ENCODE measurements at places on chromosomes 11 and 22.

DNA sequence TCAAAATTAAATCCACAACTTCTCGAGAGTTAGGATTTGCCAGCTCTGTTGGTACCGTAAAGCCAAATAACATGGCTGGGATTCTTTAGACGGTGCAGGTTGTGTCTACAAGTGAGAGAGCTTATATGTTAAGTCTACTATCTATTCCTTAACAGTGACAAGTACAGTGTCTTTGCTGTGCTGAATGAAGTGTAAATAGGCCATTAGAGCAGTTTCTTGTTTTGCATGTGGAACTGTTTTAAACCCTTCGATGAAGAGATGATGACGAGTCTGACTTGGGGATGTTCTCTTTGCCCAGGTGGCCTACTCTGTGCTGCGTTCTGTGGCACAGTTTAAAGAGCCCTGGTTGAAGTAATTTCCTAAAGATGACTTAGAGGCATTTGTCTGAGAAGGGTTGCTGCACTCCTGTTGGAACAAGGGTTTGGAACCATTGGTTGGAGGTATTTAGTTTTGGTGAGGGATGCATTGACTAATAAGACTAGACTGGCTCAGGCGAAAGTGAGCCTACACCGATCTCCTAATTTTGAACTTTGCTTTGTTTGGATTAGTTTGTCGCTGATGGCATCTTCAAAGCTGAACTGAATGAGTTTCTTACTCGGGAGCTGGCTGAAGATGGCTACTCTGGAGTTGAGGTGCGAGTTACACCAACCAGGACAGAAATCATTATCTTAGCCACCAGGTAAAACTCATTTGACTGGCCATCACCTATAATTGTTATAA is 988 bp downstream of the RPS3 start:
- DNase-seq: no peak

DNA sequence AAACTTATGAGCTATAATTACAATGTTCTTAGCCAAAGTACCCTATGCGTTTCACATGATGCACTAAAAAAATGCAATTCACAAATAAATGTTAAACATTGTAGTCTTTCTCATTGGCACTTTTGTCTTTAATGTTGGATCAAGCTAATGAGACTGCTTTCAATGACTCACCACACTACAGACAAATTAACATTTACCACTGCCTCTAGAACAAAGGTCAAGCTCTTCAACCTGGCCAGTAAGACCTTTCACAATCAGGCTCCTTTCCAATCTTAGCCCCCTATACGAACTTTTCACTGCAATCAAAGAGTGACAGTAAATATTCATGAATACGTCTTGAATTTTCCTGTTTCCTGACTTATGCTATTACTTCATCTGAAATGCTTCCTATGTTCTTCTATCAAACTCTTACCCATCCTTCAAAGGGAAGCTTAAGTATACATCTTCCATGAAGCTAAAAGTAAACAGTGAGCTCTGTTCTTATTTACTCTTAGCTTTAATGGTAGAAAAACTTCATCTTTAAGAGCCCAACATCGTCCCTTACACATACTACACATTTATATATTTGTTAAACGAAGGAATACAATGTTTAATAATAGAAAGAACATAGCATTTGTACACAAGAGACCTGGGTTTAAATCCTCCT is 326.6 kb upstream of the PITPNB start:
- no peak for DNase-seq

- DNase-seq: no peak
These were observed 97.1 kb downstream of the CEP164 start for GRCh38 chr11:117424781-117425180.

DNA sequence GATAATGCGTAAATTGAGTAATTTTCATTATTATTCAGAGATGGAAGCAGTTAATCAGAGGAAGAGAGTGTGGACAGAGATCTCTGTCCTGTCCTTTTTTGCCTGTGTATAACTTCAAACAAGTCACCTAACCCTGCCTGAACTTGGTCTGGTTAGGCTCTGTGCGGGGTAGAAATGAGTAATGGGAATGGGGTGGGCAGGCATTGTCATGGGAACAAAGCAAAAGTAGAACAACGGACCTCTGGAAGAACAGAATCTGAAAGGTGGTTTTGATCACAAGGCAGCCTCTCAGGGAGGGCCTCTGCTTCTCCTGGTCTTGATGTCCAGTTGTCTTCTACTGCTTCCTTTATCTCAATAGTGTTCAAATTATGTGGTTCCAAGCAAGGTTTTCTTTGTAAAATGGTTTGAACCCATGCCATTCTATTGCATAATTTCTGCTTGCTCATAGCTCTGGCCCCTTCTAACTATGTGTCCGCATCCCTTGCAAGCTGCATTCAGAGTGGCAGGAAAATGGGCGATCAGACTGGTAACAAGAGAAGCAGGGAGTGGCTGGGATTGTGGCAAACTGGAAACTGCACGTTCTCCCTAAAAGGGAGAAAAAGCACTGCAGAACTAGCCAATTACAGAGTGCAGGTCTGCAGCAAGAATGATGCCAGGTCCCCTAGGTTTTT is 76.1 kb downstream of the PRR5L start:
- no peak for DNase-seq

- DNase-seq: no peak
These were observed 106.4 kb downstream of the DSCAML1 start for GRCh38 chr11:117690484-117691217.

GRCh38 chr11:14327116-14327515 is 31.9 kb downstream of the RRAS2 start:
- DNase-seq: no peak

- DNase-seq: peak; percentile 47
These were observed 24.7 kb upstream of the SLC22A12 start for GRCh38 chr11:64566042-64566914.

DNA sequence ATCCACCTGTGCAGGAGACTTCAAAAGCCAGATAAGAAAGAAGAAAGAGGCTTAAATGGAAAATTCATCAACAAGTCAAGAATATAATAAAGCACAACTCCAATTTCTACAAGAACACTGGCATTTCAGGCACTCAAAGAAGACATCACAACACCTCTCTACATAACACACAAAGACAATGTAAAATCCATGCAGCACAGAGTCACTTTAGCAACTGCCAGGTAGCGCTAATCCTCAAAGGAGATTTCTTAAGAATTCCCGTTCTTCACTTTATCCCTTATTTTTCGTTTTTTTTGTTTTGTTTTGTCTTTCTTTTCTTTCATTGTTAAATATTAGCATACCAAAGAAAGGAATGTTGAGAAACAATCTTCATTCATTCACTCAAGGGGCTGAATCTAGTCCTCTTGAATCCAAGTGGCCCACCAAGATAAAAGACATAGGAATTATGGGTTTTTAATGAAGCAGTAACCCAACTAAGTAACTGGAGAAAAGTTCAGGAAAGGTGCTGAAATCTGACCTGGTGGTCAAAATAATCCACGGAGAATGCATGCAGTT is 95.0 kb downstream of the CADM1 start:
- no peak for DNase-seq

DNA sequence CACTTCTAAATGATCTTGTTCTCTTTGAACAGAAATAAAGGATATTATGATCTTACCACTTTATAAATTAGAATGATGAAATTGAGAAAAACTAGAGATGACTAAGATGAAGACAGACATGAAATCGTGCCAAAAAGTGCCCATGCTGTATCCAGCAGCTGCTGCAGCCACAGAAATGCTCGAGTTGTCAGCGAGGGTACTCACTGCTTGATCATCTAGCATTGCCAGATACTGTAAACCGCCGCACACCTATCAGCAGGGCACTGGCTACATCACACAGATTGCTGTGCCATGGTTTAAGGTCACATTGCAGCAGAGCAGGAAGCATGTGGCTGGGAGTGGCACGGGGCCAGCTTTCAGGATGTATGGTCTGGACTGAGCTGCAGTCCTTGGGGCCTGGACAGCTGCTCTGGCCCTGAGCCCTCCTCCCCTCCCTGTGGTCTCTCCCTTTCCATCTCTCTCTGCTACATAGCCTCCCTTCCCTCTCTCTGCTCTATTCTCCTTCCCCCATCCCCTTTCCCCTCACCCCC is 51.0 kb upstream of the SEPTIN5 start:
- peak; percentile 67 for DNase-seq

DNA sequence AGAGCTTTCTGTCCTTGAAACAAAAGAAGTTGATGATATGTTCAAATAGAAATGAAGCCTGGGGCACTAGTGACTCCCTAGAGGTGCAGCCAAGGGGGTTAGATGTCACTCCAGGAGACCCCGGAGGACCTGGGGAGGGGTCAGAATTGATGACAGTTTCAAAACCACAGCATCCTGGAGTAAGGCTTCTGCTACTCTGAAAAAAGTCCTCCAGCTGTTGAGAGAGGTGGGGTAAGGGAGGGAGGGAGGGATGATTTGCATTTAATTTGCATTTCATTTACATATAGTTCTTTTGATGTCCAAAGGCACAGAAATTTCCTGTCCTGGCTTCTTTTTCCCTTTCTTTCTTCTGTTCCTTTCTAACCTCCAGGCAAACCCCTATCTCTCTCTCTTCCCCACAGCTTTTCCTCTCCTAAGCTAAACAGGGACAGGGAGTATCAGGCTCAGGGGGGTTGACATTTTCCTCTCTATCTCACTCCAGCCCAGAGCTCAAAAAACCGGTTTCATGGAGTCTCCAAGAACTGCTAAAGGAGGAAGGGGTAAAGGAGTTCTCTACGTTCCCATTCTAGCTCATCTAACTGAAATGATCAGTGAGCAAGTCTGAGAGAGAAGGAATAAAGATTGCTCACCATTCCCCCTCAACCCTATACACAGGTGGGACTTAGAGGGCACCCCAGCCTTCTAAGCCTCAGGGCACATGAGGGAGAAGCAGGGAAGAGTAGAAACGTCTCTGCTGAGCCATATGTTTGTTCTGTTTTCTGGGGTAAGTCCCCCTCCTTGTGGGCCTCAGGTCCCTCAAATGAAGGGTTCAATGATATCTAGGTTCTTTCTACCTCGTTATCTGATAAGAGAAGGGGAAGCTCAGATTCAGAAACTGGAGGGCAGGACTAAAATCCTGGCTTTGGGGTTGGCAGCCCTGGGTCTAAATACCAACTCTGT is 3.5 kb upstream of the POU2F3 start:
- DNase-seq: no peak

DNA sequence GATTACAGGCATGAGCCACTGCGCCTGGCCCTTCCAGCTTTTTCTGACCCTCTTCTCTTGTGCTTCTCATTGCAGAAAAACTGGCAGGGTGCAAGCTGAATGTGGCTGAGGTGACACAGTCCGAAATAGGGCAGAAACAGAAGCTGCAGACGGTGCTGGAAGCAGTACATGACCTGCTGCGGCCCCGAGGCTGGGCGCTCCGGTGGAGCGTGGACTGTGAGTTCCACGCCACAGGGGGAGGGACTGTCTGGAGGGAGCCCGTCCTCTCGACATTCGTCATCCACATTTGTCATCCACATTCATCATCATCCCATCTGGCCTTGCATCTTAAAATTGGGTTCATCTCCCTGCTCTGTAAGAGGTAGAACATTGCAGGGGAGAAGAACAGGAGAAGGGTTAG is 49.3 kb upstream of the PARVG start:
- no peak for DNase-seq

GRCh38 chr22:31332886-31333285 is 13.3 kb downstream of the PATZ1 start:
- no peak for DNase-seq

DNA sequence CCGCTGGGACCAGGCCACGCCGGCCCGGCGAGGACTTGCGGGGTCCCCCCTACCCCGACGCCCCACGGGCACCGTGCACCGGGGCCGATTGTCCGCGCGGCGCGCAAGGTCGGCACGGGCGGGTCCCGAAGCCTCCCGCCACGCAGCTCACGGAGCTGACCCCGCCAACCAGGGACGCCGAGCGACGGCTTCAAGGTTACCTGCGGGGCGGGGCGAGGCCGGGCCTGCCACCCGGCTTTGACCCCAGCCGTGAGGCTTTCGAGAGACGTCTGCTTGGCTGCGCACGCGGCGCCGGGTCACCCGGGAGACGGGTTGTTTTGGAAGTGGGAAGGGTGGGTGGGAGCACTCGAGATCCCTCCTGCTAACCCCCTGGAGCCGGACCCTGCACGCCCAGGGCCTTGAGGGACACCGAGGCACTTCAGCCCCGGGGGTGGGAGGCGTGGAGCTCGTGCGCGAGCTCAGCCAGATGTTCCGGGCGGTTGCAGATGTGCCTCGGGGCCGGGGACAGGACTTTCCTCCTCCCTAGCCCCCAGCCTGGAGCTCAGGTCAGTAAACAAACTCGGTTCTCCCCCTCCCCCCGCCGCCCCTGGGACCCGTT is 3.2 kb upstream of the WNT11 start:
- DNase-seq: peak; percentile 48

Measured in psoas muscle (tissue), 8 donors.